Tongue (tissue), 3 donors: ENCODE measurements at places on chromosomes 4 and X.
A peak's percentile ranks its signal among the peaks of the same experiment; 100 is the strongest.

DNA sequence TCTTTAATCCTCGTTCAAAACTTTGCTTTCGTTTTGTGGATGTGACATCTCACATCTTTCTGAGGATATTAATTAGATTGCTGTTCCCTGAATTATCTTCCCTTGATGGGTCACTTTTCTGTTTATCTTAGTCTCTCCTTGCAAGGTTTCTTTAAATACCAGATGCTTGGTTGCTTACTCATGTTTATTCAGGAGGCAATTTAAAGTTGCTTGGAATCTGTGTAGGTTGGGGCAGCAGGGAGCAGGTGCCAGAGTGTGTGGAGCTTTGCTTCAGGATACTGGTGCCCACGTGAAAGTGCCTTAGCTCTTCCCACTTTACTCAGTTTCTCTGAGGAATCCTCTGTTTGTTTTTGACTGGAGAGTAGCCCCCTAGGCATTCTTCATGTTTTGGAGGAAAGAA, 24.0 kb downstream of the ANAPC4 start:
- DNase-seq = no peak

DNA sequence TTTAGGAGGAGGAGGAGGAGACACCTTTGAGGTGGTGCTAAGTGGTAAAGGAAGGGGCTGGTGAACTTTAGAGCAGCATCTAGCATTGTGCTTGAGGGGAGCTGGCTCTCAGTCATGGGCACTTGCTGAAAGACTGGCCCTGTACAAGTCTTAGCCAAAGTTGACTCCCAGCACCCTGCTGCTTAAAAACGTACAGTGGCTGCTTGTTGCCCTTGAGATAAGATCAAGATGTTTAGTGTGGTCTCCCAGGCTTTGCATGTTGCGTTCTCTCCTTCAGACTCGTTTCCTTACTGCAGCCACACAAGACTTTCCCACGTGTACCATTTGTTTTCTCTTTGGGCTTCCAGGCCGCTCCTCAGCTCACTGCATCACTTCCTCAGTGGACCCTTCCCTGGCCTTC, 1.8 kb downstream of the MED28 start:
- DNase-seq = no peak

DNA sequence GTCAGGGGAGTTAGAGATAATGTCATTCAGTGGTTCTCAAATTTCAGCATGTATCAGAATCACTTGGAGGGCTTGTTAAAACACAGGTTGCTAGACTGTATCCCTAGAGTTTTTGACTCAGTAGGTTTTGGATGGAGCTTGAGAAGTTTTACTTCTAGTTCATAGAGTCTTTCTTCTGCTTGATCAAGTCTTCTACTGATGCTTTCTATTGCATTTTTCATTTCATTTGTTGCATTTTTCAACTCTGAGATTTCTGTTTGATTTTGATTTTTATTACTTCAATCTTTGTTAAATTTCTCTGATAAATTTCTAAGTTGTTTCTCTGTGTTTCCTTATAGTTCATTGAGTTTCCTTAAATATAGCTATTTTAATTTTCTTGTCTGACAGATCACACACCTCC, 361.4 kb downstream of the RAPGEF2 start:
- no peak for DNase-seq

- DNase-seq = peak; percentile 50
These were observed 118.5 kb downstream of the BTC start for GRCh38 chr4:74675673-74676279.

DNA sequence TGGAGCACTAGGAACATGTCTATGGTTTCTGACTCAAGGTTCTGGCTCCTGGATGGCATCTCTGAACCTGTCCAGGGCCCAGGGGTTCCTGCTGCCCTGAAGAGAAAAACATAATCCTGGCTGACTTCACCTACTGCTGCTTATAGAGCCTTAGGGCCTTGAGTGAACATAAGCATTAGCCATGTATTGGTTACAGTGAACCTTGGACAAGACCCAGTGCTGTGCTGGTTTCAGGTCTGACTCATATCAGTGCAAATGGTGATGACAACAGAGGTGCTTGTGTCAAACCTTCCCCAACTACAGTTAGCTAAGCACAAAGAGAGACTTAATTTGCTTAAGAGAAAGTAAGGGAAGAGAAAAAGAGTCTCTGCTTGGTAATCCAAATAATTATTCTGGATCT, 1047.2 kb downstream of the GLUD2 start:
- no peak for DNase-seq

DNA sequence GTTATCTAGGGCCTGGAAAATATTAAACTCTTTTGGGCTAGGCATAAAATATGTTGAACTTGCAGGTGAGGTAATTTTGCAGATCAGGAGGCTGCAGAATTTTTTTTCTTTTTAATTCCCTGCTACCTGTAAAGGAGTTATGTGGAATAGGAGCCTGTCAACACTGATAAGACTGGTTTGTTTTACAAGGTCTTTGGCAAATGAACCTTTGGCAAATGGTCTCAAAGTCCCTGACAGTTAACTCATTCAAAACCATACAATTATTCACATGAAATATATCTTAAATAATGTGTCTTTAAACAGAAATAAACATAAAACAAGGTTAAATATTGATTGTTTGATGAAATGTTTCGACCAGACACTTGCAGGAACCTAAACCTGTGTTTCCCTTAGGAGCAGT, 340.2 kb downstream of the GASK1B start:
- no peak for DNase-seq

- DNase-seq = peak; percentile 12
These were observed 40.0 kb downstream of the PWWP3B start for GRCh38 chrX:106208154-106208553.
